ENCODE measurements at places on chromosomes 2 and 18. TPM values are rescaled to one million over a fixed set of nuclear protein-coding genes. Genes with fewer than 3 reads are reported as not detected.
A peak's percentile ranks its signal among the peaks of the same experiment; 100 is the strongest.

GRCh38 chr18:8139891-8140406 is 469.3 kb upstream of the RAB12 start:
- DNase-seq = no peak

GRCh38 chr18:68103561-68103960 is 587.0 kb upstream of the DSEL start:
- no peak for DNase-seq

GRCh38 chr2:62968668-62969067 is 82.0 kb upstream of the OTX1 start:
- no peak for DNase-seq

DNA sequence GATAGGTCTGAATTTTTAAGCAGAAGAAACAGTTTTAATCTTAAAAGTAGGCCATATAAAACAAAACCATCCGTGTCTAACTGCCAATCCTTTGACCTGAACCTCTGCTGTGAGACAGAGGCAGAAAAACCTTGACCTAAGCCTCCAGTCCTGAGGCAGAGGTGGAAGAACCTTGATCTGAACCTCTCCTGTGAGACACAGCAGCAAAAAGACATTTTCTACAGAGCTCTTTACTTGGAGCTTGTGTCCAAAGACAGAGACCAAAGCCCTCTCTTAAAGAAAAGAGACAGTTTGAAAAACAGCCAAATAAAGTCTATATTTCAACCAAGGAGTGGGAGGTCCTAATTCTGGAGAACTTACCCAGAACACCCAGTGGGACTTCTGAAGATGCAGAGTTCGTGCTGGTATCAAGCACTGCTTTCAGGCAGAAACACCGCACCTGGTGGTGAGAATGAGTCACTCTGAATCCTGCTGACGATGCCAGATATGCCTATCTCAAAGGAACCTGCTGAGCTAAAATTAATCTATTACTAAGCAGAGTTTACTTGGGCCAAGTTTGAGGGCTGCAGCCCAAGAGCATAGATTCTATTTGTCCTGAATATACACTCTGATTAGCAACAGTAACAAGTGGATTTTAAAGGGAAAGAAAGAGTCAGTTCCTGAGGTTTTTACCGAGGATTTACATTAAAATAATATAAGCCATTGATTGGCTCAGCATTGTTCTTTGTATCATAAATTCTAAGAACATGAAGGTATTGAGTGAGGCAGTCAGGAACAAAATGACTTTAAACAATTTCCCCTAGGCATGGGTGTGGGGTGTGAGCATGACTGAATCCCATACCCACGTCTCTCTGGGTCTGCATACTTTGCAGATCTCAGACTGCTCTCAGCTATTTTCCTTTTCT is 806.4 kb downstream of the TRIB2 start:
- DNase-seq = peak; percentile 18

- DNase-seq = no peak
These were observed 419.1 kb downstream of the SLC4A3 start for GRCh38 chr2:220046507-220046906.

DNA sequence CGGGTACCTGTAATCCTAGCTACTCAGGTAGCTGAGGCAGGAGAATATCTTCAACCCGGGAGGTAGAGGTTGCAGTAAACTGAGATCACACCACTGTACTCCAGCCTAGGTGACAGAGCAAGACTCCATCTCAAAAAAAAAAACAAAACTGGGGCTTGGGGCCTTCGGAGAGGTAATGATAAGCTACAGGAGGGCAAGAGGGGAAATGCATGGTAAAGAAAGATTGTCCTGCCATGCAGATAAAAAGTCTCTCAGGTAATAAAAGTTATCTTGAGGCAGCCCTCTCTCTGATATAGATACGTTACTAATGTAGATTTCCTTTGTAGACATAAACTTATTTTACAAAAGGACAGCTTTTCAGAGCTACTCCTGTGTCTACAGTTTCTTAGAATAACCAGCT is 3.7 kb upstream of the RAB1A start:
- DNase-seq = no peak

GRCh38 chr18:24068945-24069693 is 54.6 kb downstream of the TTC39C start:
- no peak for DNase-seq

DNA sequence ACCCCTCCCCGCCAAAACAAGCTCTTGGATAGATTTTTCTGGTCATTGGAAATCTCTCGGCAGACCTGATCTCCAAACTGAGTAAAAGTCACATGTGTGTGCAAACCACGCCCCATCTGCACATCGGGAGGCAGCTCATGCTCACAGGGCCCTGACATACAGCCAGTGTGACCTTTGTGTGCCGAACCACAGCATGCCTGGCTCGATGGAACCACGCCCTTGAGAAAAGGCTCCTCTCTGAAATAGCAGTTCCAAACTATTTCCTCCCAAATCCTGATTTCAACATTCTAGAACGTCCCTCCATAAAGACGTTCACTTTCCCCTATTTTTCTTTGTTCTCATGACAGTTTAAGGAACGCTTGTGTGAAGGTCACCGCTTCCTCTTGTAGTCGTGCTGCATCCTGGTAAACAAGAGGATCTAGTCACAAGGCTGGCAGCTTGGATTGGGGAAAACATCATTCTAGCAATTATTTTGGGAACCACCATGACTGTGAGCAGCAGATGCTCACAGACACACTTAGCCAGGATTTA is 59.3 kb upstream of the MAP4K4 start:
- DNase-seq = no peak

DNA sequence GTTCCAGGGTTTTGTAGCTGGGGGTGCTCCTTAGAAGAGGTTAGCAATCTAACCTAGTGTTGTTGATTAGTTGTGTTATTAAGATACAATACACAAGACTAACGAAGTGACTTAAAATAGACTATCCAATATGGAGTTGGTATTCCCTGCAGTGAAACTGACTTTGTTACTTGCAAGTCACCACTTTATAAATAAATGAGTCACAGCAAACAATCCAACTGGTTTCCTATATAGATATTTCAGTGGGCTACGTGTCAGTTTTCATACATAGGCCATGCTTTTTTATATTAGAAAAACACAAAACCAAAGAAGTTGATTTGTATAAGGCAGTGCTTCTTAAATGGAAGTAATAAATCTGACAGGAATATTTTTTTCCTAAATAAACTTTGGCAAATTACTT is 274.0 kb downstream of the CAMKMT start:
- no peak for DNase-seq

DNA sequence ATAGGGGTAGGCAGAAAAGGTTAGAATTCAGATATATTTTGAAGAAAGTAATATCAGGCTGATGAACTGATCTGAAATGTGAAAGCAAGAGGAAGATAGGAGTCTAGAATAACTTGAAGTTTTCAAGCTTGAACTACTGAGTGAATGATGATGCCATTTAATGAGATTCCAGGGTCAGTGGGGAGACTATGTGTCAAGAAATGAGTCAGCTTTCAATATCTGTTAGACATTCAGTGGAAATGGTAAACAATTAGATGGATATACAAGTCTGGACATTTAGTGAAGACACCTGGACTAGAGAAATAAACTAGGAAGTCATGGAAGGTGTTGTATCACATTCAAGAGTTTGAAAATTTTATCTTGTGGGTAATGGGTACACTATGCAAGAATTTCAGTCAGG is 326.9 kb downstream of the FSIP2 start:
- no peak for DNase-seq

DNA sequence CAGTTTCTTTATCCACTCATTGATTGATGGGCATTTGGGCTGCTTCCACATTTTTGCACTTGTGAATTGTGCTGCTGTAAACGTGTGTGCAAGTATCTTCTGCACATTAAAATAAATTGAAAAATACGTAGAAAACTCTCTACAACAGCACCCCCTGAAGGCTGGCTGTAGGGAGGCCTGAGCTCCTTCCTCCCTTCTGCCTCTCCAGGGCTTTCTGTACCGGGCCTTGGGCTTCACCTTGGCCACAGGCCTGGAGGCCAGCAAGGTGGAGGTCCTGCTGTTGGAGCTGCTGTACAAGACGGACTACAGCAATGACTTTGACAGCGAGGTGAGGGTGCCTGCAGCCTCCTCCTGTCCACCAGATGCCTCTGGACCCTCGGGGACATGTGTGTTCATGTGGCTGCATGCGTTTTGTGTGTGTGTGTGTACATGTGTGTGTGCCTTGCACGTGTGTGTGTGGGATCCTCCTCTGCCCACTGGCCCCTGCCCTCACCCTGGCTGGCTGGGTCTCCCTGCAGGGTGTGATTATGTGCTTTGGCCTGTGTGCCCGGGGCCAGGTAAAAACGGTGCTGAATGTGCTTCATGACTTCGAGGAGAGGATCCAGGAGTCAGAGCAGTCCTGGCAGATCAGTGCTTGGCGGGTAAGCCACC is 29.2 kb downstream of the MROH2A start:
- DNase-seq = no peak

DNA sequence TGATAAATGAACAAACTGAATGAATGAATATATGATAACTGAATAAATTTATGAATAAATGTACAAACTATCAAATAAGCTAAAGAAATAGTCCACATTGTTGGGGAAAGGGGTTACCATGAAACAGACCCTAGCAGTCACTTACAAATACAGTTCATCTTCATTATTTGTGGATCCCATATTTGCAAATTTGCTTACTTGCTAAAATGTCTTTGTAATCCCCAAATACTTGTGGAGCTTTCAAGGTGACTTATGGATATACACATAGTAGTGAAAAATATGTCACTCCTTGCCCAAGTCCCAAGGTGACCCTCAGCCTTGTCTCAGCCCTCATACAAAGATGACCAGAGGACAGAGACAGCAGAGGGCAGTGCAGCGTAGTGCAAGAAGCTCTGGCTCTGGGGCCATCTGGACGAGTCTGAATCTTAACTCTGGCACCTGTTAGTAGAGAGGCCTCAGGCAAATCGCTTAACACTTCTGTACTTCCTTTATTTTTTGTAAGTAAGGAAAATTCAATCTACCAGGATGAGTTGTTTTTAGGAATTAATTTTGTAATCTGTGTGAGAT is 3.1 kb downstream of the PAIP2B start:
- peak; percentile 44 for DNase-seq

DNA sequence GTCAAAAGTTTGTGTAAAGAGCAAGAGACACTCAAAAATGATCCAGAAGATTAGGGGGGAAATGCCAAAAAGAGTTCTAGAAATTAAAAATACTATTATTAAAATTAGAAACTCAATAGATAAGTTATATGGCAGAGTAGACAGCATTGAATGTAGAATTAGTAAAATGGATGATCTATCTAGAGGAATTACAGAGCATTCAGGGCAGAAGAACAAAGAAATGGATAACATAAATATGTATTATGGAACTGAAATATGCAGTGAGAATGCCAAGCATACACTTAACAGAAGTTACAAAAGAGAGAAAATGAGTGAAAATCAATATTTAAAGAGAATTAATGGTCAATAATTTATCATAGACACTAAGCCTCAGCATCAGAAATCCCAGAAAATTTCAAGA is 33.2 kb upstream of the OR6B3 start:
- DNase-seq = no peak

- no peak for DNase-seq
These were observed 86.3 kb upstream of the SLC66A3 start for GRCh38 chr2:11068856-11069526.

GRCh38 chr2:233414777-233415570 is 60.7 kb downstream of the DGKD start:
- peak; percentile 15 for DNase-seq

GRCh38 chr18:55497825-55498403 is 90.1 kb downstream of the TCF4 start:
- DNase-seq = no peak

DNA sequence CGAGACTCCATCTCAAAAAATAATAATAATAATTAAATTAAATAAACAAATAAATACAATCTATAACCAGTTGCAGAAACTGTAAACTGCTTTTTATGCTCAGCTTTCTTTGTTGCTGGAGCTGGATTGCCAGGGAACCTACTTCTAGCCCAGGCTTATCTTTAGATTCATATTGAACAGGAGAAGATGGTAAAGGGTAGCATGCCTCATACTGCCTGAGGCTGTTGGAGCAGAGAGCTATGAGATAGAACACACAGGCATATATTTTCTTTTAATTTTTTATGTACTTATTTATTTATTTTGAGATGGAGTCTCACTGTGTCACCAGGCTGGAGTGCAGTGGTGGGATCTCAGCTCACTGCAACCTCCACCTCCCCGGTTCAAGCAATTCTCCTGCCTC is 28.7 kb upstream of the EML4 start:
- no peak for DNase-seq

DNA sequence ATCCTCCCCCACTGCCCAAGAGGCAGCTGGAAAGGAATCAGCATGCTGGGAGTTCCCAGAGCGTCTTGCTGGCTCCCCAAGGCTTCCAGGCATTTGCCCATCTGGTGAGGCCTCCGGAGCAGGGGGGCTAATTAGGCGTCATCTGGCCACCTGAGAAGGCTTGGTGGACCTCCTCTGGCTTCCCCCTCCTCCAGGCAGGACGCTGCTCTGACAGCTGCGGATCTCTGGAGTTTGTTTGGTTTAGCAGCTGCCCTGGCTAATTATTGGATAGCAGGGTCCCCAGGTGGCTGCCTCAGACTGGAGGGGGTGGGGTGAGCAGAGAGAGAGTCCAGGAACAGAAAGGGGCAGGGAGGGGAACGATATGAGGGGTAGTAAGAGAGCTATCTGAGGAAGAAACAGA is 425.2 kb upstream of the MEX3C start:
- no peak for DNase-seq

DNA sequence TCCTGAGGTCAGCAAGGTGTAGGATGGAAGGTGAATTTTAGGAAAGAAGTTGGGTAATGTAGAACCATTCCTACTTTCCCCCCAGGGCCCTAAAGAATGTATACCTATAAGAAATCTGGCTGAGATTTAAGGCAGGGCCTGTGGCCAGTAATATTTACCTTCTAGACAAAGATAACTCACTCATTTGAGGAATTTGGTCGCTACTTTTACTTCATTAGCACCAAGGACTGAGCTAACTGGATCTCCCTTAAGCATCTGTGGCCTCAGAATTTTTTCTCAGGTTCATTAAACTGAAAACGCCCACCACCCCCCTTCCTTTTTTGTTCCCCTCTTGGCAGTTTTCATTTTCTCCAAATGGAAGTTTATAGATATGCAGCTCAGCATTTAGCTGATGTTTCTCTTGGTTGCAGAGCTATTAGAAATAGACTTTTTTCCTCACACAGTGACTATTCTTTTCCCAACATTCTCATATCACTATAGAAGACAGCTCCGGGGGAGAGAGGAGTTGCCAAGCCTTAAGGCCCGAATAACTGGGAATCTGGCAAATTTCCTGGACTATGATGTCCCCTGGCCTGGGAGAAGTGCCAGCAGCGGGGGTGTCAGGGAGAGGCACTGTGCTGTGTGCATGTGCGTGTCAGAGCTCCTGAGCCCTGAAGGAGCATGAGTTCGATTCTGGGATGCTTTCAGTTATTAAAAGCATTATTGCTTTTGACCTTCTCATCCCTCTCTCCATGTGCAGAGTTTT is 310.9 kb downstream of the PRKCE start:
- peak; percentile 23 for DNase-seq

GRCh38 chr18:27382567-27383216 is 197.6 kb upstream of the CHST9 start:
- no peak for DNase-seq

FAM136A gene
- total RNA-seq = 56.1 TPM

FOXD4L1 gene
- total RNA-seq = not detected

PPP4R3B gene
- total RNA-seq = 9.2 TPM

ARHGAP28 gene
- total RNA-seq = 0.46 TPM

GRHL1 gene
- 9.1 TPM for total RNA-seq

CYP1B1 gene
- total RNA-seq = 5.5 TPM

LHCGR gene
- not detected for total RNA-seq

KCNS3 gene
- total RNA-seq = 75.3 TPM
